Stimulated activated CD4-positive, alpha-beta T cell treated with anti-CD3 and anti-CD28 coated beads, Interleukin-1b, Interleukin-23, amount 100 ng/mL, for 4 hours (primary cell): ENCODE measurements at places on chromosomes 1 and 21.

GRCh38 chr1:156146020-156146768 lies 7.2 kb upstream of the SEMA4A start:
- peak; percentile 46 for DNase-seq

- no peak for DNase-seq
Measured at GRCh38 chr1:12052008-12052573, 11.0 kb upstream of the TNFRSF8 start.

GRCh38 chr1:3753656-3754454 lies 1.6 kb downstream of the CCDC27 start:
- DNase-seq, result no peak

DNA sequence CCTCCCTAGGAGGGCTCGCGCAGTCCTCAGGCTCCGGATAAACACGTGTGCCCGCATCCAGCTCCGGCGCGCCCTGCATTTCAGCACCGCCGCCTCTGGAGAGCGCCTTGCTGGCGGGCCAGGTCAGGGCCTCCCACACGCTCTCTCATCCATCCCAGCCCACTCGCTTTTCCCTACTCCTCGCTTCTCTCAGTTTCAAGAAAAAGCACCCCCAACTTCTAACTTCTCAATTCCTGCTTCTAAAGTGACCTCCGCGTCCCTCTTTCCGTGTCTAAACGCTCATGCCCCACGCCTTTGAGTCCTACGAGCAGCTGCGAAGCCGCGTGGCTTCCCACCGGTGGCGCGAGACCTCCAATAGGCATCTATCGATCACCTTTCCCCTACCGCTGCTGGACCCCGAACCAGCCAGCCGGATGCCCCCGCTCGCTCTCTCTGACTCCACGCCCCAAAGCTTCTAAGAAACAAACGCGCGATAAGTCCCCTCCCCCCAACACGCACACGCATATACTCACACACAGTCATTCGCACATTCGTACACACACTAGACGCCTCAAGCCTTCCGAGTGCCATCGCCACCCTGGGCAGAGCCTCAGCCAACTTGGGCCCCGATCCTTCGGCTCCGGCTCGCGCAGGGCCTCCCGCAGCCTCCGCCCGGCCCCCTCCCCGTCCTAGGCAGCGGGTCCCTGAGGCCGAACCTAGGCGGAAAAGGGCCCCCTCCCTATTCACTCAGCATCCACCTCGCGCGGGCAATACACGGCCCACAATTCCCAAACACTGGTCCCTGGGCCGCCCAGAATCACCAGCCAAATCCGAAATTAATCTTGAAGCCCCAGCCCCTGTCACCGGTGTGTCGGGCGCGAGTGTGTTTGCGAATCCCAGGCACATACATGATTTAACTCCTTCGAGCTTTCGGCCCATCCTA lies 1.1 kb downstream of the NMNAT2 start:
- peak; percentile 16 for DNase-seq

- no peak for DNase-seq
Measured at GRCh38 chr21:42527127-42527488, 13.5 kb downstream of the SLC37A1 start.

DNA sequence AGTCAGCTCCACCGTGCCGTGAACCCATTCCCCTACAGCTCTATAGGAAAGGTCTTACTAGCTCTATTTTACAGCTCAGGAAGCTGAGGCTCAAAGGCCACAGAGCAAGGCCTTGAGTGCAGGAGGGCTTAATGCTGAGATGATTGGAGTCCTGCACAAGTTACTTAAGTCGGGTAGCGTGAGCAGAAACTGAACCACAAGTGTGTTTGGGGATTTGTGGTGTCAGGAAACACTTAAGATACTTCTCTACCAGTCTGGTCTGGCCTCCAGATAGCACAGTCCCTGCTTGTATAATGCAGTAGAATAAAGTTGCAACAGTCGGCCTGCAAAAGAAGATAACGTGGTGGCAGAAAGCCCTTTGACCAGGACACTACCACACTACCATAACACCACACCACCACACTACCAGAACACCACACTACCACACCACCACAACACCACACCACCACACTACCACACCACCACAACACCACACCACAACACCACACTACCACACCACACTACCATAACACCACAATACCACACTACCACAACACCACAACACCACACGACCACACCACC lies 118.1 kb downstream of the SPSB1 start:
- no peak for DNase-seq

DNA sequence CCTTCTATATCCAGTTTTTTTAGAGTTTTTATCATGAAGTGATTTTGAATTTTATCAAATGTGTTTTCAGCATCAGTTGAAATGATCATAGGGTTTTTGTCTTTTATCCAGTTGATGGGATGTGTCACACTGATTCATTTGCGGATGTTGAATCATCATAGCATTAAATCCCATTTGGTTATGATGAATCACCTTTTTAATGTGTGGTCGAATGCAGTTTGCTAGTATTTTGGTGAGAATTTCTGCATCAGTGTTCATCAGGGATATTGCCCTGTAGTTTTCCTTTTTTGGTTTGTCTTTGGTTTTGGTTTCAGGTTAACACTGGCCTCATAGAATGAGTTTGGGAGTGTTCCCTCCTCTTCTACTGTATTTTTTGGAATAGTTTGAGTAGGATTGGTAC lies 80.3 kb downstream of the DIRAS3 start:
- no peak for DNase-seq

DNA sequence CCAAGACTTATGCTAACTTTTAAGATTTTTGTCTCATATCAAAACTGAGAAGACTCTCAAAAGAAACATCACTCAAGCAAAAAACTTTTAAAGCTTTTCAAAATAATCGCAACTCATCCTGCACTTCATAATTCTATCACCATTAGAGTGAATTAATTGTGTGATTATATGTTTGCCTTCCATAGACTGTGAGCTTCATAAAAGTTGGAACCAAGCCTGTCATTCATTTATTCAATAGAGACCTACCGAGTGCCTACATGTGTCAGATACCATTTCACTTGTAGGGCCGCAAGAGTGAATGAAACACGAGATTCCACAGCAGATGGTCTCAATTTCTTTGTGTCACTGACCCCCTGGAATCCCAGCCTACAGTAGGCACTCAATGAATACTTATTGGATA lies 106.4 kb downstream of the RHOU start:
- DNase-seq, result no peak

GRCh38 chr1:93448983-93449804 lies 1.3 kb downstream of the FNBP1L start:
- DNase-seq, result no peak

DNA sequence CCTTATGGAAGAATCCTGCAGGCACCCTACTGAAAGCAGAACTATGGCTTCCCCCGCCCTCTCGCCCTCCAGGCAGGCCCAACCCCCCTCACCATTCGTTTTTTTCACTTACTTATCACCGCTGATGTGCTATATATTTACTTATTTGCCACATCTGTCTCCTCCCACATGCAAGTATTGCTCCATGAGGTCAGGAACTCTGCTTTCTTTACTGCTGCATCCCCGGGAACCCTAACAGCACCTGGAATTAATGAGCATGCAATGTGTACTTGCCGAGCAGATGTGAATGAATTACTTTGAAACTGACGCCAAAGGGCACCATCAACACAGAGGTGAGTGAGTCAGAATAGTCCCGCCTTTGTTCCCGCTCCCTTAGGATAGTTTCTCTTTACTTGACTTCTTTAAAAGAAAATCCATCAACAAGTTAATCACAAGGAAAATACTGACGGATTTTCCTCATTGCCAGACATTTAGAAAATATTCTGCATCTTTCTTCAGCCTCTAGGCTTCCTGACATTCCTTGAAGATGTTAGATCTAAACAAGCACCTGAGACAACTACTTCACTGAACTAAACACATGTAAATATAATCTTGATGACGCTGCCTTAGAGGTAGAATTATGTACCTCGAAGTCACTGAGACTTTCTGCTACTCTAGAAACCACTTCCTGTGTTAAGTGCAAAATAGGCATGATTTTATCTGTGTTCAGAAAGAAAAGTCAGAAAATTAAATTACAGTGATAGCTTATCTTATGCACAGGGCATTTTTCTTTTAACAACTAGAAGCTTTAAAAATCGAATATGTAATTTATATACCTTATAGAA lies 17.5 kb upstream of the RAB4A start:
- DNase-seq, result no peak

GRCh38 chr1:206803221-206803730 lies 31.0 kb upstream of the IL10 start:
- peak; percentile 49 for DNase-seq

DNA sequence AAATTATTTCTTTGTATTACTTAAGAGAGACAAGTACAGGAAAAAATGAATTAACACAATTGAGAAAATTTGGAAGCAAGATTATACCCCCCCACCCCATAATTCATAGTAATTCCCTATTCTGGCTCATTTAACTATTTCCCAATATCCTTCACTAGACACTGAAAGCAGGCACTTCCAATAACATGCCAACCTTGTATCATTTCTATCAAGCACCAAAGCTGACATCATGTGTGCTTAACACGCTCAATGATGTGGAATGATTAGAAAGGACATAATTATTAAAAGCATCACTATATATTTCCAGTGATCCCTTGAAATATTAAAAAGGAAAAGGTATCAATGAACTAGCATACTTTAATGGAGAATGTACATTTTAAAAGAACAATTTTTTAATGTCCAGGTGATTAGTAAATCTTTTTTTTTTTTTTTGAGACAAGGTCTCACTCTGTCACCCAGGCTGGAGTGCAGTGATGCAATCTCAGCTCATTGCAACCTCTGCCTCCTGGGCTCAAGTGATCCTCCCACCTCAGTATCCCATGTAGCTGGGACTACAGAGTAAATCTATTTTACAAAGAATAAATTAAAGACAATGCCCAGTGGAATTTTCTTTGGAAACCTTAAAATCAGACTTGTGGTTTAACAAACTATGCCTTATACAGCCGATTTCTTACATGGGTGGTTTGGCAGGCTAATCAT lies 443.9 kb downstream of the DSCAM start:
- DNase-seq, result no peak

- no peak for DNase-seq
Measured at GRCh38 chr1:3588395-3588794, 22.9 kb downstream of the MEGF6 start.

- DNase-seq, result no peak
Measured at GRCh38 chr1:167681024-167681423, 40.8 kb upstream of the MPZL1 start.

DNA sequence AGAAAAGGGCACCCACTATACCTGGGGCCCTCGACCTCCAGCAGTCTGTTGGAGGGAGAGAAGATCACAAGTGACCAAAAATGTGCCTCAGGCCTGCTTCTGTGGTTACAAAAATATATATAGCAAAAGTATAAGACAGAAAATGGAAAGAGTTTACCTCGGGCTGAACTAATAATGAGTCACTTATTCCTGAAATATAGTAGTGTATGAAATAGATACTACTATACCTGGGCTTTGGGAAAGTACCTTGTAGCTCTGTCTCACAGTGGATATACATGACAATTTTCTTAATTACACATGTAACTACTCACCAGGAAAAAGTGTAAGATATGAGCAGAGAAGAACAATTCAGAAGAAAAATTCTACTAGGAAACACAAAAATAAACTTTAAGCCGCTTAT lies 7.3 kb upstream of the APCS start:
- DNase-seq, result no peak

DNA sequence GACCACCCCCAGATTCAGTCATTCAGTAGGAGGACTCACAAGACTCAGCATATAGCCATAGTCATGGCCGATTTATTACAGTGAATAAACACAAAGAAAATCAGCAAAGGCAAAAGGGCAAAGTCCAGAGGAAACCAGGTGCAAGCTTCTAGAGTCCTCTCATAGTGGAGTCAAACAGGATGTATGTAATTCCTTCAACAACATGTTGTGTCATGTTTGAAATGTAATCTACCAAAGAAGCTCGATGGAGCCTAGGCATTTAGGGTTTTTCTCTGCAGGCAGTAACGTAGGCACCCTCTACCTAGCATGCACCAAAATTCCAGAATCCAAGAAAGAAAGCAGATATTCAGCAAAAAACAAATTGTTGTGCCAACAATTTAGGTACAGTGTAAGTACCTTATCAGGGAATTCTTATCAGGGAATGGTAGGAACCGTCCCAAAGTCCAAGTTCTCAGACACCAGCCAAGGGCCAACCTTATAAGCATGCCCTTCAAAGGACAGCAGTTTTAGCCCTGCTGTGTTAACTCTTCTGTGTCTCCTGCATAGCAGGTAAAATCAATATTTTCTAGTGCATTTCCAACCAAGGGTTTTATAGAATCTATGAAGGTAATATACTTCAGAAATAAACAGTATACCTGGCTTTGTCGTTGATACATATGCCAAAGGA lies 16.1 kb upstream of the SLAMF6 start:
- no peak for DNase-seq

DNA sequence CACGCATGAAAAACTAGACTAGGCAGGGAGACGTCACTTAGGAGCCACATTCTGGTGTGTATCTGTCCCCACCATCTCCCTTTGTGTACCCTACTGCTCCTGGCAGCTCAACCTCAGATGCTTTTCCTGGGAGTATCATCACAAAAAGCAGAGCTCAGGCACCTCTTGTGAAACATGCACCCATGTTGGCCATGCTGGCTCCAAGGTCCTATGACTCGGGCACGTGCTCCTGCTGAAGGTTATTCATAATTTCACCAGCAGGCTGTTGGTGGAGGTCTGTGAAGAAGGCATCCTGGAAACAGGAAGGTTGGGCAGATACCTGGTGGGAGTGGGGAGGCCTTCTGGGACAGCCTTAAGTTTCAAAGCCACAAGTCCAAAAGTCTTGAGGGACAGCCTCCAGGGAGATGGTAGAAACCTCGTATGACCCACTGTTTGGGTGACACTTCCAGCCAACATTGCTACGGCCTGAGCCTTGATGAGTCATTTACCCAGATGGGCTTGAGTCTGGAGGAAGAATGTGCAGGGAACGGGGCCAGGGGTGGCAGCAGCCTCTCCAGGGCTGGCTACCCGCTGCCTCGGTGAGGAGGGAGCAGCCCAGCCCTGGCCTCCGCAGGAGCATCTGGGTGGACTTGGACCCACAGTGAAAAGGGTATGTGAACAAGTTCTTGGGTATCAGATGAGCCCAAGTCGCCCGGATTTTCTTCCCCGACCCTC lies 75.8 kb downstream of the PGBD5 start:
- DNase-seq, result no peak

- no peak for DNase-seq
Measured at GRCh38 chr1:164559342-164560051, 513 bp downstream of the PBX1 start.

DNA sequence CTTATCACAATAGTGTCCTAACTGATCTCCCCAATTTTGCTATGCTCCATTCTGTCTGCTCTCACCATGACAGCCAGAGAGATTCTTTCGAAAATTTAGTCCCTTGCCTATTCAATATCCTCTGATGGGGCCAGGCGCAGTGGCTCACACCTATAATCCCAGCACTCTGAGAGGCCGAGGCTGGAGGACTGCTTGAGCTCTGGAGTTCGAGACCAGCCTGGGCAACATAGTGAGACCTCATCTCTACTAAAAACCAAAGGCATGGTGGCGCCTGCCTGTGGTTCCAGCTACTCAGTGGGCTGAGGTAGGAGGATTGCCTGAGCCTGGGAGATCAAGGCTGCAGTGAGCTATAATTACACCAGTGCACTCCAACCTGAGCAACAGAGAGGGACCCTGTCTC lies 16.1 kb upstream of the PDZK1IP1 start:
- DNase-seq, result no peak
